ENCODE measurements at places on chromosomes 6 and 20.

DNA sequence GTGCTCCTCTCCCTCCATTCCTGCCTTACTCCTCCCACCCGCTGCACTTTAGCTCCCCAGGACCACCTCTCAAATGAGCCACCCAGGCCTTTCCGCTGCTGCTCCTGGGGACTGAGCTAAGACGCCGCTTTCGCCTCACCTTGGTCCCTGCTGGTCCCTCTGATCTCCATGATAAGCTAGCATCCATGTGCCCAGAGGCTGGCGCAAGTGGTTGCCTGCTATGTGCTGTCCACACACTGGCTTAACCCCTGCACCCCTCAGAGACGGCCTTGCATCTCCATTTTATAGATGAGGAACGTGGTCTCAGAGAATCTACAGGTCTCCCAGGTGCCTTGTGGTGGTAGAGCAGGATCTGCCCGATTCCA is 160.1 kb upstream of the PMEPA1 start:
- DNase-seq = no peak

- no peak for DNase-seq
Observed at GRCh38 chr6:56435326-56435725, 187.9 kb upstream of the COL21A1 start.

GRCh38 chr6:154909311-154909710 is 85.8 kb upstream of the TIAM2 start:
- DNase-seq = no peak

DNA sequence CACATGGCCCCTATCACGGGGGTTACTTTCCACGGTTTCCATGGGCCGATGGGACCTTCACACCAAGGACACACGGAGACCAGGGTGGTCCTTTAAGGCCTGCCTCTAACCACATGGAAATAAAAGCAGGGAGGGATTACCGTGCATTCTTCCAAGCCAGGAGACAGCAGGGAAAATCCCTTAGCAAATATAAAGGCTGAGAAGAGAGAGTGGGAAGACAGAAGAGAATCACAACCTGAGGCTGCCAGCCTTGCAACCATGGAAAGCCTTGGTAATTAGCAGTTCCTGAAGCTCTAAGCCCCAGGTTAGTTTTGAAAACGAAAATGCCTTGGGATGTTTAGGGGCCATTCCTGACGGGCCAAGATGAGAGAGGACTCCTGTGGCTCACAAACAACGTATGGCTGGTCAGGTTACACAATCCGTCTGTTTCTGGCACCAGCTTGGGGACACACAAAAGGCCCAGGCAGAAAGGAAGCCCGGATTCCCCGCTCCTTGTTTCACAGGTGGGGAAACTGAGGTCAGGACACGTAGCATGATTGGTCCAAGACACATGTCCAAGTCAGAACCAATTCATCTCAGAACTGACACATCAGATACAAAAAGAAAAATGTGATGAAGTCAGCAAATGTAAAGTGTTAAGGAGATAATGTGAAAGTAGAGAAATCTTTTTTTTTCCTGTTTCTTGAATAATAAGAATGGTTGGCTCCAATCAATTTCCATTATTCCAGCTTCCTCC is 2.8 kb downstream of the PREX1 start:
- no peak for DNase-seq

DNA sequence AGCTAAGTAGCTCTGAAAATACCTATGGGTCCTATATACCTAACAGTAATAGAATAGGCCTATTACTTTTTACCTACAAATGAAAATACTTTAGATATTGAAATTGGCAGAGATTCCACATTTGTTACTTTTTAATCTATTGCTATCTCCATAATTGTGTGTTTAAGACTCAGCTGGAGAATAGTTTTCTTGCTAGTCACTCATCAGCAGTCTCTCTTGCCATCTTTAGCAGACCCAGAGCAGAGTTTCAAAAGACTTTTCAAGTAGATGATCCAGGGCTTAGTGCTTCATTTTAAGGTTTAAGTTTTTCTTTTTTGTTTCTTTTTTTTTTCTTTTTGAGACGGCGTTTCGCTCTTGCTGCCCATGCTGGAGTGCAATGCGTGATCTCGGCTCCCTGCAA is 12.9 kb downstream of the ANKS1A start:
- DNase-seq = no peak

DNA sequence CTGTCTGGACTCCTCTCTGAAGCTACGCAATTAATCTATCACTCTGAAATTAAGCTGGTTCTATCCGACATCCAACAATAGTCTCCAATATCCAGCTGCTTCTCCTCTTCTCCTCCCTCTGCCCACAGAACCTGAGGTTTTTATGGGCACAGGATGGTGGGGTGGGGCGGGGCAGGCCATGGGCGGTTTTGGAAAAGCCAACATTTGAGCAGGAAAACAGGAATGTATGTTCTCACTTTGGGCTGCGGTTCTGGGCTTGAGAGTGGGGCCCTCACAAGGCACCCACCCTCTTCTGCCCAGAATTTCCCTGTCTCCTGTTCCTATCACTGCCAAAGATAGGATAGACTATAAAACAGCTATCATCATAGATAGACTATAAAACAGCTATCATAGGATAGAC is 1144.2 kb downstream of the EPHA7 start:
- no peak for DNase-seq

DNA sequence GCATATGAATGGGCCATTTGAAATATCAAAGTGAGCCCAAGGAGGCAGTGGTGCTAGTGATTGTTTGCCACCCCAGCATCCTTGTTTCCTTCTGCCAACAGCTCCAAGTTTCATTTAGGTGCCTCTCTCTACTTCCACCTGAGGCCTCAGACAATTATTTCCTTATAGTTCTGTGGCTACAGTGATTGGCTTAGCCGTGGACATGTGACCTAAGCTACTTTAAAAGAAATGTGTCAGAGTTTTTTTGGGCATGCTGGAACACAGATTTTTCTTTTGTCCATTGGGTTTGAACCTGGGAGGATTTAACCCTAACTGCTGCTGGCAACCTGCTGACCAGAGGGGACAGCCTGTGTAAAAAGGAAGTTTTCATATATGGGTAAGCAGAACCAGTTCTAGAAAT is 319.4 kb downstream of the CD109 start:
- no peak for DNase-seq

DNA sequence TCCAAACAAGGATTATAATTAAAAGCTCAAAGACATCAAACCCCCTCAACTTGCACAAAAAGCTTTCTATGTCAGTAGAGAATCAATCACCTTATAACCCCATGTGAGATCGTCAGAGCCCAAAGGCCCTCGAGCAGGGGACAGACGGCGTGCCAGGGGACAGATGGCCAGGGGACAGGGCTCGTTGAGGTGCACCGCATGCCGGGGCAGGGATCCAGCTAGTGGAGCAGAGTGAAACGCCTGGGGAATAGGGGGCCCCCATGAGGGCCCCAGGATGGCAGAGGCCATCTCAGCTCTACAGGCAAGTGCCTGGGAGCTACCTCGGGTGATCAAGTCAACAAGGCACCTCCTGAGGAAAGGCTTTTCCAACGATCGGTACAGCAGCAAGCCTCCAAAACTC is 28.6 kb downstream of the DIDO1 start:
- DNase-seq = no peak
